ENCODE measurements at places on chromosomes 16 and 17.

- no peak for DNase-seq
These were observed 21.5 kb upstream of the MMD start for GRCh38 chr17:55442953-55443683.

GRCh38 chr17:9865586-9865985, 39.5 kb downstream of the RCVRN start:
- DNase-seq: no peak

DNA sequence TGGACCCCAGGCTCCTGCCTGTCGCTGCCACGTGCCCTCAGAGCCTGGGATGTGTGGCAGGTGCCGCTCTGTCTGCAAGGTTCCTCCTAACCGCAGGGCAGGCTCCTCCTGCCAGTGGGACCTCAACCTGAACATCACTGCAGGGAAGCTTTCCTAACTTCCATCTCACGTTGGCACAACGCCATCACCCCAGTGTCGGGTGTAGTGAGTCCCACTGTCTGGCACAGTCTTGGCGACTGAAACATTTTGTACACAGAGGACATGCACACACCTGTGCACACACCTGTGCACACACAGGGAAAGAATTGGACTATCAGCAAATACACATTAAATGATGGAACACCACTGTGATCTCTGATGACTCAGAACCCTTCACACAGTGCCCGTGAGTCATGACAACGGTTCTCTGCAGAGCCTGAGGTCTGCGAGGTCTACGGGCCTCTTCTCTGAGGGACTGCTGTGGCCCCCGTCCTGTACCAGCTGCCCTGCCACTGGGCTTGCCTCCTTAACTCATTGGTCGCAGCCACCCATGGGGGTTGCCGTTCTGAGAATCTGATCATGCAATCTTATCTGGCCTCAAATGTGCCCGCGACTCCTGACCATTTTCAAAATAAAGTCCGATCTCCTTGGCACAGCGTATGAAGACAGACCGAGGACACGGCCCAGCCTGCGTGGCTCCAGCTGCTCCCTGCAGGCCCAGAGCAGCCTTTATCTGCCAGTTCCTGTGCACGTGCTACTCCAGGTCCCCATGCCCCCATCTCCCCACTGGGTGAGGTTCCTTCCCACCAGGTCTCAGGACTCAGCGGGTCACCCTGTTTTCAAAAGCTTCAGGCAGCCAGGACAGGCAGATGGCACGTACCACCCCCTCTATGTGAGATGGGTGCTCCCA, 7.6 kb downstream of the CCDC57 start:
- DNase-seq: no peak

GRCh38 chr16:7363422-7364417, 31.1 kb downstream of the RBFOX1 start:
- DNase-seq: no peak

DNA sequence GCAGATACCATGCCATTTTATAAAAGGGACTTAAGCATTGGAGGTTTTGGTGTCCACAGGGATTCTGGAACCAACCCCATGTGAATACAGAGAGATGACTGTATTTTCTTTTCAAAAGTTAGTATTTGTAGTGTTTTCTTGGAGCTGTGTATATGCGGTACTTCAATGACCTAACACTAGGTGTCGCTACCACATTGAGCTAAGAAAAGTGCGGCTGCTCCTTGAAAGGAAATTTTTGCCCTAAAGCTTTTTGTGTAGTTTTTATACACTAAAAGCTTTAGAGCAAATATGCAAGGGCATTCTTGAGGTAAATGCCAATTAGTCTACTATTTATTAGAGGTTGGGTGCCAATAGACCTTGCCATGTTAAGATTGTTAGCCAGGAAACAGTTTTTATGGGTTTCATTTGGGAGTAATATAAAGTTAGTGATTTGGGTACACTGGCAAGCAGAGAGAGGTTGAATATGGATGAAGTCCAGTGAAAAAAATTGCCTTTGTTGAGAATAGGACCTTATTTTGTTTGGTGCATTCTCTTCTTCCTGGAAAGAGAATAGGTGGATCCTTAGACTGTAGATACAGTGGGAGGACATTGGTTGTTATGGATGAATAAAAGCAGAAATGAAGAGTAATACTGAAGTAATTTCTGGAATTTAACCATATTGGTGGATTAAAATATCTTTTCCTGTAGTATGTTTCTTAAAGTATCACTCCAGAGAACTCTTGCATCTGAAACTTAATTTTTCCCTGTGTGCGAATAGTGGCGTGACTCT, 43.3 kb downstream of the BCAS3 start:
- peak; percentile 15 for DNase-seq

- no peak for DNase-seq
These were observed 2.1 kb downstream of the MFAP4 start for GRCh38 chr17:19384723-19385391.

- no peak for DNase-seq
These were observed 78.1 kb downstream of the GP2 start for GRCh38 chr16:20249211-20249610.

GRCh38 chr17:3879186-3879585, 13.7 kb downstream of the CAMKK1 start:
- no peak for DNase-seq

- DNase-seq: no peak
These were observed 49.3 kb downstream of the AKAP10 start for GRCh38 chr17:19928299-19928698.

- no peak for DNase-seq
These were observed 568 bp downstream of the GAS2L2 start for GRCh38 chr17:35752471-35752870.

DNA sequence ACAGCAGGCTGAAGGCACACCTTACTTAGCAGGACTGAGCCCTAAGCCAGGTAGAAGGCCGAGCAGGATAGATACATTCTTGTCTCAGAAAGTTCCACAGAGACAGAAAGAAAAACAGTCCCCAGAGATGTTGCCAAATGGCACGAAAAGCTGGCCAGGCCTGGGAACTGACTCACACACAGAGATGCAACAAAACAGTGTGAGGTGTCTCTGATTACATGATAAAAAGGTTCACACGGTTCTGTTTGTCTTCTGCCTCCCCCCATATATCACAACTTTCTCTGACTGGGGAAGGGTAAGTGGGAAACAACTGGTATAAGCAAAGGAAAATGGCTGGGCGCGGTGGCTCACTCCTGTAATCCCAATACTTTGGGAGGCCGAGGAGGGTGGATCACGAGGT, 1.7 kb downstream of the WBP2 start:
- DNase-seq: no peak

GRCh38 chr17:33811984-33812577, 443.0 kb upstream of the CCL2 start:
- no peak for DNase-seq

- DNase-seq: no peak
These were observed 40.8 kb downstream of the KANSL1 start for GRCh38 chr17:46152423-46152822.

DNA sequence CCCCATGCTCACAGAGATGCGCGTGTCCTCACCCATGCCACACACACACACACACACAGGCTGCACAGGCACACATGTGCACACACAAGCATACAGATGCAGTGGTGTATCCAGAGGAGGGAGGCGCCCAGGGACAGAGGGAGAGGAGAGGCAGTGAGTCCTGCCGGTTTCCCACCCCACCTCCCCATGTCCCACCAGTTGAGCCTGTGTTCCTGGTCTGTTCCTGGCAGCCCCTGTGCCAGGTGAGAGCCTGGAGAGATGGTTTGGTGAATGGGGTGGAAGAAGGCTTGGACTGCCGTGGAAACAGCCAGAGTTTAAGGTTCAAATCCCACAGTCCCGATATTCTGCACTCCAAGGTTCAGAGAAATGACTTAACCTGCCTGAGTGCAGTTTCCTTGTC, 10.2 kb upstream of the FADS6 start:
- DNase-seq: no peak

- DNase-seq: peak; percentile 90
These were observed 6.1 kb upstream of the SP2 start for GRCh38 chr17:47889734-47890529.

GRCh38 chr16:12536412-12536746, 267.3 kb downstream of the CPPED1 start:
- no peak for DNase-seq

- DNase-seq: no peak
These were observed 1.1 kb upstream of the STUB1 start for GRCh38 chr16:678858-679813.

- no peak for DNase-seq
These were observed 70.1 kb downstream of the OMG start for GRCh38 chr17:31226950-31227349.

DNA sequence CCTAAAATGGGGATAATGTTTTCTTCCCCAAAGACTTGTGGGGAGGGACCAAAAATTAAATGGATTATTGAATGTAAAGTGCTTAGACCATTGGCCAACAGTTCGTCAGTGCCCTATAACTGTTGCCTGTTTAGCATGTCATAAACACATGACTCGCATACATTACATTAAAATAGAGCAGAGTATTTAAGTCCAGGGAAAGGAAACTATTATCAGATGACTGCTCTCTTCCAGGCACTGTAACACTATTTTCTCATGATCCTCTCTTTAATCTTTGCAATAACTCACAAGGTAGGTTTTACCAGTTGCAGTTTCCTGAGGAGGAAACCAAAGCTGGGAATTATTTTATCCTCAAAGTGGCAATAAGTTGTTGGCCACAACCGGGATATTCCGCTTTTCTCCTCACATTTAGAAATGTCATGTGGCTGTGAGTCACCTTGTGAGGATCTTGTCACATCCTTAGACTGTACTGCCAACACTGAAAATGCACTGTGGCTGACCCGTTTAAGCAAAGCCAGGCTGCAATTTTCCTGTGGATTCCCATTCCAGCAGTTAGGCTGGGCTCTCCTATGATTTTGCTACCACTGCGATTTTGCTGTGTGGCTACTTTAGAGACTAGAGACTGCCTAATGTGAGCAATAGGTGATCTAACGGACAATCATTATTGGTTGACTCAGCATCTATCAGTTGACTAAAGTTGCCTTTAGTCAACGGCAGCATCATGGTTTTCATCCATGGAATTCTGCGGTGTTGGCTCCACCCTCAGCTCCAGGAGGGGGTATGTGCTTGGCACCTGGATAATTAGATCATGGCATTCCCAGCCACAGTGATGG, 58.3 kb upstream of the DHX40 start:
- no peak for DNase-seq

- DNase-seq: peak; percentile 60
These were observed 23.4 kb upstream of the SREBF1 start for GRCh38 chr17:17859909-17860765.

GRCh38 chr16:8398548-8398947, 191.8 kb downstream of the TMEM114 start:
- no peak for DNase-seq
